ENCODE measurements at places on chromosomes 3 and 15.

- no peak for DNase-seq
Observed at GRCh38 chr3:167886690-167887089, 151.2 kb downstream of the SERPINI1 start.

DNA sequence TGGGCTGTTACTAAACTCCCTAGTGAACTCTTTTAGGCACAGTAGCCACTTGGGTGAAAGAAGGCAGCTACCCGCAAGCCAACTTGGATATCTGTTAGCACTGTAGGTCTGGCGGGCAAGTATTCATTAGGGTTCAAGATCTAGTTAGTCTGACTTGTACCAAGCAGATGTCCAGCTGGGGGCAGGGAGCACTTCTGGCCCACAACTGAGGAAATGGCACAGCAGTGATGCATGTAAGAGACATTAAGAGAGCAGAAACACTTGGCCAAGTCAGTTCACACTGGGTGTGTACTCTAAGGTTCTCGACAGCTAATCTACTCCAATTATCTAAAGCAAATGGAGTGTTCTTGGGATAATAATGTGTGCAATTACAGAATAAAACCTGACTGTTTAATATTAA lies 131.7 kb downstream of the CTNNB1 start:
- DNase-seq = peak; percentile 6

DNA sequence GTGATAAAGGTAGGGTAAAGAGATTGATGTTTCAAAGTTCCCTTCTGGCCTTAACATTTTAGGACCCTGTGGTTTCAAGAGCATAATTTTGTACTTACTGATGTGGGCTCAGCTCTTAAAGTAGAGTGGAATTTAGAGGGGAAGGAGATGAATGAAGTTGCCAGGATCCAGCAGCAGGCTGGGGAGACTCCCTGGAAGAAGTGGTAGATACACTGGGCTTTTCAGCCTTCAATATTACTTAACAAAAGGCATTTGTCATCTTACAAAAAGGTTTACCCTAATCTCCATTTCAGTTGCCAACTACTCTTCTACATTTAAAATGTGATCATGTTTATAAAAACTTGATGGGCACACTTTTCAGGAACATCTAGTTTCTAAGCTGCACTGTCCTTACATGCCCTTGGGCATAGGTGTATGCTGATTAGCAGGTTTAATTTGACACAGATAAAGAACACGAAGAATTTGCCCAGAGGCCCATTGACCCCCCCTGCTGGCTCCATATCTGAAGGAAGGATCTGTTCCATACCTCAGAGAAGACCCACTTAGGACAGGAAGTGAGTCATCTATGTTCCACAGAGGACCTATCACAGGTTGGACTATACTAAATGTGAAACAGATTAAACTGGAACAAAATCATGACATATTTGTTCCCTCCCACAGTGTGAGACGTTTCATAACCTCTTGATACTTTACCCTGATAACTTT lies 93.0 kb upstream of the LPP start:
- no peak for DNase-seq

DNA sequence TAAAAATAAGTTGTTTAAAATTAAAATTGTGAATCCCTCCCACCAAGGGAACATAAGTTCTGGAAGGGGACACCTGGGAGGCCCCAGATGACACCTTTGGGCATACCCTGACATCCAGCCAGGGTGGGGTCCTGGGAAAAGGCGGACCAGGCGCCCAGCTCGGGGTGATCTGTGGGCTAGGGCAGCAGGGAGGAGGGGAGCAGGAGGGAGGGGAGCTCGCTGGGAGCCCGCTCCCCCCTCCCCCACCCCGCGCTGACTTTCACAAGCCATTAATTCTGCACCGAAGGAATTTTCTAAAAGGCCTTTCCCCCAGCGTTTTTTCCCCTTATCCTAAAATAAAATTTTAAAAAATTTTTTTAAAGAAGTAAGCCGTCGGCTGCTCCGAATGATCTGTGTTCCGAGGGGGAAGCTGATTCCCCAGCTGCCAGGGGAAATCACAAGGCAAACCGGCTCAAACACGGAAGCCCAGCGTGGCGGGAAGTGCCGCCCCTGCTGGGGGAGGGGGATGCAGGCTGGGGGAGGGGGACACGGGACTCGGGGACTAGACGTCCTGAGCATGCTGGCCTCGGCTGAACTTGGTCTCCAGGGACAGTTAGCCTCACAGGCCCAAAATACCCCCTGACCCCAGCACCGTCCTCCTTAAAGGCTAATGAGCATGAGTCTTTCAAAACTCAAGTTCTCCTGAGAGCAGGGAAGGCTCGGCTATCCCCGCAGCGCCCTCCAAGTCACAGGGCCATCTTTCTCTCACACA lies 13.9 kb downstream of the PLXND1 start:
- no peak for DNase-seq

DNA sequence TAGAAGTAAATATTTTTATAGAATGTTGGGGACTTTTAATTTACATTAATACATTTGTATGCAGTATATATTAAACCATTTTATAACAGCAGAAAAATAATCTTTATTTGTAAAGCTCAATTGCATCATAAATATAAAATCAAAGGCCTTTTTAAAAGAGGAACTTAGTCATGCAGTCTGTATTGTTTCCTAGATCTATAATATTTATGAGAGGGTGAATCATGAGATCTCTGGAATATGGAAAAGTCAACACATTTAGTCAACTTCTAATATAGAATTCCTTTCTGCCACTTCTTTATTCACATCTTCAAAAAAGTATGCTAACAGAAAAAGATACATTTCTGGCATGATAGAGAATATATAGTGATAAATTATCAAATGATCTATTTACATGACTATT lies 410.3 kb upstream of the ZNF385D start:
- DNase-seq = no peak

DNA sequence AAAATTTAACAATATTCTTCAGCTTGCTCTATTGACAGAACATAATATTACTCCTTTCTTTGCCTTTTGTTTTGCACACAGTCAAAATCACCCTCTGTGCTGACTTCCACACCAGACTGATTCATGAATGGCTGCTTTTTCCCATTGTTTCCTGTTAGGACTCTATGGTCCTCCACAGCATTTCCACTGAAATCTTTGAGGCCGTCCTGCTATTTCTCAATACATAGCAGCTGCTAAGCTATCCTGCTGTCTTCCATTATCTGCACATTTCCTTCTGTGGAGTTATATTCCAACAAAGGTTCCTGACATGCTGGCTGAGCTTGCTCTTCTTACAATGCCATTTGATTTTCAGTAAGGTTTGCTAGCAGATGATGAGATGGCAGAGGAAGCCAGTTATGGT lies 153.3 kb downstream of the EPHA3 start:
- DNase-seq = no peak

DNA sequence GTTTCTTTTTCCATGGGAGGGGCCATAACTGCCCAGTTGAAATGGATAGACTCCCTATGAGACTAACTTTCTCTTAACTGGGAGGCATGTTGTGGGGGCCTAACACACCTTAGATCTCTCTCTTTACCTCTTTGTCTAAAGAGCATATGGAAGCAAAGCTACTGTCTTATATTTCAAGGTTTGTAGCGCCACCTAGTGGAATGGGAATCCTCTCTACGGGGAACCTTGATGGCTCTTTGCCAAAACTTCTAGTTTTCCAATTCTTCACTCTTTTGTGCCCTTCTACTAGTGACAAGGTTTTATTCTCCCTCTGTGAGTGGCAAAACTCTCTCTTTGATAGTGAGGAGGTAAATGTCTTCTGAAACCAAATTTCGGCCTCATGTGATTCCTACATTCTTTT lies 1030.4 kb upstream of the CADM2 start:
- DNase-seq = peak; percentile 18

DNA sequence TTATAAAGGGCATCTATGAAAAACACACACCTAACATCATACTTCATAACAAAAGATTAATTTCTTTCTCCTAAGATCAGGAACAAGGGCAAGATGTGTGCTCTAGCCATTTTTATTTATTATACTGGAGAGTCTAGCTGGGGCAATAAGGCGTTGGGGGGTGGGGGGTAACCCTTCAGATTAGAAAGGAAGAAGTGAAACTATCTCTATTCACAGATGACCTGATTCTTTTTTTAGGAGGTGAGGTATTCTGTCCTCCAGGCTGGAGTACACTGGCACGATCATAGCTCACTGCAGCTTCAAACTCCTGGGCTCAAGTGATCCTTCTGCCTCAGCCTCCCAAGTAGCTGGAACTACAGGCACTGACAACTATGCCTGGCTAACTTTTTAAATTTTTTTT lies 89.5 kb upstream of the MANF start:
- DNase-seq = no peak

DNA sequence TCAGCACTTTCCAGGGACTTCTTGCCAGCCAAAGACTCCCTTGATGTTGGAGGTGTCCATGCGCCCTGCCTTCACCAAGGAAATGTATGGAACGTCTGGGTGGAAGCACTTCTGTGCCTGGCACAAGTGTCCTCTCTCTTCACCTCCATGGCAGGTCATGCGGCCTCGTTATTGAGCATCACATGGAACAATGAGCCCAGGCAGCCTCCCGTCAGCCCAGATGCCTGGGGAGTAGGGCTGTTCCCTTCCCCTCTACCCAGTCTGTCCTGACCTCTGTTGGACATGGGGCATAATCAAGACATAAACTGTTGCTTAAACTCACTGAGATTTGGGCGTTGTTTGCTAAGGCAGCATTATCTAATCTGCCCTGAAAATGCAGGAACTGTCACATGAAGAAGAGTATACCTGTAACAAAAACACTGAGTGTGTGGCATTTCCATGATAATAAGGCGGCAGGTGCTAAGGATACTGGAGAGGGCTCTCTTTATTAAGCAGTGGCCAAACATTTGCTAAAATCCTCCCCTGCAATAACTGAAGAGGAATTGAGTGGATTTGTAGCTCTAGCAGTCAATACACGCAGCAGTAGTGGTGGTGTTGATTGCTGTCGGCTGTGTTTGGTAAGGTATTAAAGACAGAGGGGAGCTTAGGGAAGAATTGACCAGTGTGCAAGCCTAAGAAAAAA lies 338.2 kb upstream of the ATP10A start:
- no peak for DNase-seq

GRCh38 chr3:40864146-40864782 lies 335.0 kb upstream of the CTNNB1 start:
- DNase-seq = no peak

- DNase-seq = no peak
Observed at GRCh38 chr3:4948395-4948794, 30.8 kb upstream of the BHLHE40 start.

DNA sequence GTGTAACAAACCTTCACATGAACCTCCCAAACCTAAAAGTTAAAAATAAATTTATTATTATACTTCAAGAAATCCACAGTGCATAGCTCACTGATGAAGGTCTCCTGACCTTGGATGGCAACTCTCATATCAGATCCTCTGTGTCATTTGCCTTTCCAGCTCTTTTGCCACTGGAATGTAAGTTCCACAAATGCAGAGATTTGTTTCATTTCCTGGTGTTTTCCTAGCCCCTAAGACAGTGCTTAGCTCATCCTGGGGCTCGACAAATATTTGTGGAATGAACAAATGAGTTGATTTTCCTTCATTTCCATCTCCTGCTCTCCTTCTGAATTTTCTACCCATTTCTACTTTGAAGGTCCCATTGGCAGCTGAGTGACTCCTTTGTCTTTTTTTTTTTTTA lies 56.0 kb downstream of the FRMD4B start:
- DNase-seq = no peak
